ENCODE measurements at places on chromosomes 1 and 21.

GRCh38 chr1:154350383-154350782 lies 25.1 kb downstream of the ATP8B2 start:
- DNase-seq, result no peak

DNA sequence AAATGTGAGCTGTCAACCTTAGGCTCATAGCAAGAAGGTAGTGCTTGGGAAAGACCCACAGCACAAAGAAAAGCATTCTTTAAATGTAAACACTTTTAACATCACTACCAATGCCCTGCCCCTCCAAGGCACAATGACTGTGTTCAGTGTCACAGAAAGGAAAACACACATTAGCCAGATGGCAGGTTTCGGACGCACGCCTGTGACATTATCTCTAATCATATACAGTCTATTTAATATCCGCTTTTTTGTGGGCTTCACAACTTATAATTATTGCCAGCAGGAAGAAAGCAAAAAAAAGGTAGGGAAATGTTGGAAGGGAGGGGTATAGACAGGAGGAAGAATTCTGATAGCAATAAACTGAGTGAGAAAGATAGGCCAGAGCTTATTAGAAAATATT lies 112.4 kb upstream of the BEND5 start:
- no peak for DNase-seq

GRCh38 chr1:116097626-116098025 lies 13.6 kb upstream of the MAB21L3 start:
- no peak for DNase-seq

DNA sequence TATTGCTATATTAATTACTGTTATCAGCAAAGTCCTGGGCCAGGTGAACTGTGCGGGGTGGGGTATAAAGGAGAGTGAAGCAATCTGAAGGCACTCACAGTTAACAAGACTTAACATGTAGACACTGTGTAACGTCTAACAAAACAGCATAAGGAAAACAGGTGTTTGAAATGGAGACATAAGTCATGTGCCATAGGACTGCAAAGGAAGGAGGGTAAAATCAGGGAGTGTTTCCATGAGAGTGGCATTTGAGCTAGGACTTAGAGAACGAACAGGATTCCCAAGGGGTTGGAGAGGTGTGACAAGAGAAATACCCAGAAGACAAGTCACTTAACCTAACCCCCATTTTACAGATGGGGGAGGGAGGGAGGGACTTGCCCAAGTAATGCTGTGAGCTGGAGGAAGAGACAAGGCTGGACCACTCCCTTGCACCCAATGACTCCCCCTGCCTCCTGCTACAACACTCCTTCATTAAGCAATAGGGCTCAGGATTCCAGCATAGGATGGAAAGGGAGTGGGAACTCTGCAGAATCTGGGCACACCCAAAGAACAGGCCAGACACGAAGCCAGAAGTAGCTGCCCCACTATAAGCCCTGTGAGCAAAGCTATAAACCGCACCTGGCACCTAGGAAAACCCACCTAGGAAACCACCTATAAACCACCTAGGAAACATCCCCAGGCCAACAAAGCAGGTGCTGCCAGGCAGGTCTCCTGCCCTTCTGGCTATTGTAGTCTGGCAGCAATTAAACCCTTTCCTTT lies 6.6 kb downstream of the PEF1 start:
- DNase-seq, result no peak

- DNase-seq, result no peak
These were observed 28.1 kb downstream of the RUNX3 start for GRCh38 chr1:24901791-24902470.

GRCh38 chr21:32816261-32816660 lies 44.7 kb upstream of the PAXBP1 start:
- DNase-seq, result no peak

DNA sequence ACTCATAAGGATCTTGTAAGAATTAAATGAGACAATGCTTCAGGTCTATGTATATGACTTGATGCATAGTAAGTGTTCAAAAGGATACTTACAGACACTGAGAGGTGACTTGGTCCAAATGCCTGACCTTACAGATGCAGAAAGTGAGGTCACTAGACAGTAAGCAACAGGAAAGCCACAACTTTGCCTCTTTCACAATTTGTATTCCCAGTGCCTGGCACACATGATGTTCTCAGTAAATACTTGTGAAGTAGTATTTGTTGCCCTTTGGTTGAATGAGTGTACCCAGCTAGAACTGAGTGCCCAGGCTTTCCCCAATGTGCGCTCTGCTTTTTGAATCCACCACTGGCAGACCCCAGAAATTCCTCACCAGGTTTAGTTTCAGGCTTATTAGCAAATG lies 105.1 kb downstream of the BEND5 start:
- DNase-seq, result no peak

DNA sequence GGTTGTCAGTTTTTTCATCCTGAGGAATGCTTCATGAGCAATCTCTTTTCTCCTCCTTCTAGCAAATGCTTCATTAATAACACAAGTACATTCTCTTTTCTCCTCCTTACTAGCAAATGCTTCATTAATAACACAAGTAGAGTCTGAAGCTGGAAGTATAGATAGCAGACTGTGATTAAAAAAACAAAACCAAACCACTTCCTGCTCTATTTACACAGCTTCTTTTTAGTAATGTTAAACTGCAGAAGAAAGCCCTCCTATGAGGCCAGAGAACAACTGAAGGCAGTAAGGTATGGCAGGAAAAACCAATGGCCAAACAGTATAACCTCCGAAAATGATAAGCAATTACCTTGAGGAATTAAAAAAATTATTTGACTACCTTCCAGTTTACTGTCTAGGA lies 90.1 kb downstream of the ZSWIM5 start:
- no peak for DNase-seq

GRCh38 chr21:35256468-35256988 lies 207.4 kb upstream of the RUNX1 start:
- DNase-seq, result no peak

- DNase-seq, result peak; percentile 52
These were observed 94.5 kb downstream of the CD58 start for GRCh38 chr1:116476321-116476720.

- DNase-seq, result no peak
These were observed 27.0 kb downstream of the CLCA4 start for GRCh38 chr1:86573763-86574484.

DNA sequence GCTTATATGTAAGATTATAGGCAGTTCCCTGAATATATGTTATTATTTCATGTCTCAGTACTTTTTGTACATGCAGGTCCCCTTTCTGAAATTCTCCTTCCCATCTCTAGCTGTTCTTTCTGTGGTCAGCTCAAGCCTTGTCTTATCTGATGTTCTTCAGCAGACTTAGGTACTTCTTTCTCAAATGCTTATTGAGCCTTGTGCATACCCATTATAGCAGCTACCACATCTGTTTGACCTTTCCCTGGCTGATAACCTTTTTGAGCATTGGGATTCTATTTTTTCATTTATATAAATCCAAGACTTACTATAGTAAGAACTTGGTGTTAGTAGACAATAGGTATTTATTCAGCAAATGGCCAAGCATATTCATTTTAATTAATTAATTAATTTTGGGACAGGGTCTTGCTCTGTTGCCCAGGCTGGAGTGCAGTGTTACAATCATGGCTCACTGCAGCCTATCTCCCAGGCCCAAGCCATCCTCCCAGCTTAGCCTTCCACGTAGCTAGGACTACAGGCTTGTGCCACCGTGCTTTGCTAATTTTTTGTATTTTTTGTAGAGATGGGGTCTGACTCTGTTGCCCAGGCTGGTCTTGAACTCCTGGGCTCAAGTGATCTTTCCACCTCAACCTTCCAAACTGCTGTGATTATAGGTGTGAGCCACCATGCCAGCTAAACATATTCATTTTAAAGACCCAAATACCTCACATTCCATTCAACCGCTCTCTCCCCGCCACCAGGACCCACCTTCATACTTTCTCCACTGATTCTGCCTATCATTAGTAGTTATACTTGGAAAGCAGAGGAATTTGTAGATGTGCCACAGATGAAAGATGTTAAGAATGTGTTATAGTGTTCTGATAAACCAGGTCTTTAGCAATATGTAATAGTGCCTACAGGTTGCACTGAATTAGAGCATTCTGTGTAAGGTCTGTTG lies 16.7 kb downstream of the TIPRL start:
- DNase-seq, result no peak

DNA sequence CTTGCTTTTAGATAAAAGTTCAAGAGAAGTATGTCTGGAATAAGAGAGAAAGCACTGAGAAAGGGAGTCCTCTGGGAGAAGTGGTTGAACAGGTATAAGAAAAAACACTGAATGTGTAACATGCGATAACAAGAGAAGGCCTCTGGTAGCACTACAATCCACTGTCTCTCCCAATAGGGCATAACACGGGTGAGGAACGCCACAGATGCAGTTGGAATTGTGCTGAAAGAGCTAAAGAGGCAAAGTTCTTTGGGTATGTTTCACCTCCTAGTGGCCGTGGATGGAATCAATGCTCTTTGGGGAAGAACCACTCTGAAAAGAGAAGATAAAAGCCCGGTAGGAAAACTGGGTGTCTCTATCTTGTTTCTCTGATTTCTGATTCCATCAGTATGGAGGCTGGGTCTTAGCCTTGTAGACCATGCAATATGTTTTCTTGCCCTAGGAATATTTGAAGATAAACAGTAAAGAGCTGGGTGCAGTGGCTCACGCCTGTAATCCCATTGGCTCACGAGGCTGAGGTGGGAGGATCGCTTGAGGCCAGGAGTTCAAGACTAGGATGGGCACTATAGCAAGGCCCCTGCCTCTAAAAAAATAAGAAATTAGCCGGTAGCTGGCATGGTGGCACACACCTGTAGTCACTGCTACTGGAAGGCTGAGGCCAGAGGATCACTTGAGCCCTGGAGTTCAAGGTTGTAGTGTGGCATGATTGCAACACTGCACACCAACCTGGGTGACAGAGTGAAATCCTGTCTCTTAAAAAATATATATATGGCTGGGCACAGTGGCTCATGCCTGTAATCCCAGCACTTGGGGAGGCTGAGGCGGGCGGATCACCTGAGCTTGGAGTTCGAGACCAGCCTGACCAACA lies 40.4 kb downstream of the DAP3 start:
- peak; percentile 69 for DNase-seq

DNA sequence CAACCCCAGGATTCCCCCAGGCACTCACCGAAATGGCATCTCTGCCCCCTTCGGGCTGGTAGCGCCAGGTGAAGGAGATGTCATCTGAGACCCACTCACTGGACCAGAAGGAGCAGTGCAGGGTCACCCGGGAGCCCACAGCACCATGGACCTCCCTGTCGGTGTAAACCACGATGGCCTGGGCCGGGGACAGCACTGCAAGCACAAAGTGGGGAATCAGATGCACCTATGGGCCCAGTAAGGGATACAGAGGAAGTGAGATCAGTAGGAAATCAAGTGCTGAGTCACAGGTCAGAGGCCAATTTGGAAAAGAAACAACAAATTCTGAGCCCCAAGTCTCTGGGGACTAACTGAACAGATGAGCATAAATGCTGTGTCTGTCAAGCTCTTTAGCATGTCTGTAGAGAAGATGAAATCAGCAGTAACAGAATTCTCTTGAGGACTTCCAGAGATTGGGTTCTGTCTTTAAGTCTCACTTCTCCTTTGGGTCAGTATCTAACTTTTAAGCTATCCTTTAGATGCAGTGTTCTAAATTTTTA lies 2.5 kb downstream of the MPZ start:
- DNase-seq, result no peak
